ENCODE measurements at places on chromosomes 4 and X.

DNA sequence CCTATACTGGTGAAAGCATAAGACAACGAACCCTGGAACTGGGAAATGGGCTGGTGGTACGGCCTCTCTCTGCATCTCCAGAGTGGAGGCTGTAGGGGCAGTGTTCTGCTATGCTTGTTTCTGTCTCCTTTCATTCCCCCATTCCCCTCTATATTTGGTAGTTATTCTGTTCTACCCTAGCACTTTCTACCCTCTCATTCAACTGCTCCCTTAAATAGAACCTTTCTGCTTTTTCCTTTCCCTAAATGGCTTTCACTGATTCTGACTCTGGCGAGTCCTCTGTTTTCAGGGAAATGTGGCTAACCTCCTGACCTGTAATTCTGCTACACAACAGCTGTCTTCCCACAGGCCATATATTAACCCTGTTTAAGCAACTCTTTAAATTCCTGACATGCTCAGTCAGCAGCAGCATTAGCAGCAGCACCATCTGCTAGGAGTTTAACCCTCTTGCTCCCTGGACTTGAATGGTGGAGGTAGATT, 94.2 kb downstream of the CXCL13 start:
- DNase-seq, result no peak

DNA sequence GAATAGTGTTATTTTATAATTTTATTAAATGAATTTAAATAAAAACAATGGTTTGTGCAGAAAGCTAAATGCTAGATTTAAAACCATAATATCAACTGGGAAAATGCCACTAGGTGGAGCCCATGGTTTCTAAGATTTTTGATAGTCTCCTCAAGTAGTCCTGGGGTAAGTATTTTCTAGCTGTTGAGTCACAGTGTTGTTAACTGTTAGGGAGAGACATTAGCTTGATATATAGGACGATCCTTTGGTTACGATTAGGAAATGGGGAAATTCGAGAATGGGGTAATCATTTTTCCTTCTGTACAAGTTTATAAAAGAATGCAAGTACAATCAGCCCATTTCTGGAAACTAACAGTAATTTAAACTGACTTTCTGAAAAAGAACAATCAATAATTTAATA, 378.4 kb downstream of the ANKRD50 start:
- peak; percentile 60 for DNase-seq

DNA sequence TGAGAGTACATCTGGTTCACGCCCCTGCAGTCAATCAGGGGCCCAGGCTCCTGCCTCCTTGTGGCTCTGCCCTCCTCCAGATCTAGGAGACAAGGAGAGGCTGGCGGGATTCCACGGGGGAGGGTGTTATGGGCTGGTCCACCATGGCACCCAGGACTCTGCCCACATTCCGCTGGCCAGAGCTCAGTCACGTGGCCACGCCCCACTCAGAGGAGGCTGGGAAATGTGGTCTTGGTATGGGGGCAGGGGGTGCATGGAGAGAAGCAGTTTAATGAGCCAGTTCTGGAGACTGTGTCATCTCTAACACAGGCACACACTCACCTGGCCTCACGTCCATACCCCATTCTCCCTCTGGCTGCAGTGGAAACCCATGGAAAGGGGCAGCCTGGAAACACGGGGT, 31.5 kb upstream of the PSAPL1 start:
- DNase-seq, result no peak

GRCh38 chr4:176945334-176945733, 152.6 kb upstream of the VEGFC start:
- DNase-seq, result no peak

- DNase-seq, result no peak
Observed at GRCh38 chrX:67295924-67296323, 247.9 kb upstream of the AR start.

GRCh38 chrX:20063716-20064351, 52.9 kb downstream of the MAP7D2 start:
- DNase-seq, result no peak

- DNase-seq, result no peak
Observed at GRCh38 chr4:87309625-87310024, 13.1 kb downstream of the HSD17B13 start.
